ENCODE measurements at places on chromosomes 13 and 19.

DNA sequence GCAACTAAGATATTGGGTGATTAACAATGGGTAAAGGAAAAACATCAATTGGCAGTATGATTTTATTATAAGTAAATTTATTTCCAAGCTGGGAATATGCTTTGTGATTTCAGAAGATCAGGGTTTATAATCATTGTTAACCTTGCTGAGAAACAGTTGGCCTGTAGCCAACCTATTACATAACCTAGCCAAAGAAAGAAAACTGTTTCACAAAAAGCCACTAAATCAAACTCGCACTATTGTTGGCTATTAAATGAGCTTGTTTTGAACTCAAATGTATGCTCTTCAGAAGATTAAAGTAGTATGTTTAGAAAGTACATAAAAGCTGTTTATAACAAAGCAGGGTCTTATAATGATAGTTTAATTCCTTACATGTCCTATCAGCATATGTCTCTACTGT lies 151.7 kb downstream of the LHFPL6 start:
- DNase-seq = no peak

DNA sequence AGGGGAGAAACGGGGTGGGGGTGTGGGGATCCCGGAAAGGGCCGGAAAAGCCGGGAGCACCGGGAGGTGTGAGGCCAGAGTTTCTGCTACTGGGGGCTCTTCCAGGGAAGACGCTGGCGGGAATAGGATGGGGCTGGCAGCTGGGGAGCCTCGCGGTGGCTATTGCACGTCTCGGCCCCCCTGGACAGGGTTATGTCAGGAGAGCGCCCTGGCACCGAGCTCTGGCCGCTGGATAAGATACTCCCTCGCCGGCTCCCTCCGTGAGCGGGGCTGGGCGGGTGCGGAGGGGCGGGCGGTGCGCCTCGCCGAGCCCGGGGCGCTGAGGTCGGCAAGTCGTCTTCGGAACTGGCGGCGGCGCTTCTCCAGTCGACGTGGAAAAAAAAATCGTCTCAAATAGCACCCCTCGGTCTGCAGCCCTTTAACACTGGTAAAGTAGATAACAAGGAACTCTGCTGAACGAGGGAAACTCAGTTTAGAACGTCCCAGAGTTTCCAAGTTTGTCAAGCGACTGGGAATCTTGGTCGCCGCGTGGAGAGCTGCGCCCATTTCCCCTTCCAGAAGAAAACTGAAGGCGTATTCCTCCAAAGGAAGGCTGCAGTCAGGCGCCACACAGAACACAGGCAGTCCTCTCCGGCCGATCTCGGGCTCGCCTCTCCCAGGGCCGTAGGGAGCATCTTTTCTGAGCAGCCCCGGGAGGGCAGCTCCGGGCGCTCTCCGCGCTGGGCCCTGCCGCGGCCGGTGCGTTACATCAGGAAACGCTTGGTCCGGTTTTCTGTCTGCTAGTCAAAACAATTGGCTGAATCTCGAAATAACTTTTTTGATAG lies 115.1 kb downstream of the KCNRG start:
- DNase-seq = no peak

DNA sequence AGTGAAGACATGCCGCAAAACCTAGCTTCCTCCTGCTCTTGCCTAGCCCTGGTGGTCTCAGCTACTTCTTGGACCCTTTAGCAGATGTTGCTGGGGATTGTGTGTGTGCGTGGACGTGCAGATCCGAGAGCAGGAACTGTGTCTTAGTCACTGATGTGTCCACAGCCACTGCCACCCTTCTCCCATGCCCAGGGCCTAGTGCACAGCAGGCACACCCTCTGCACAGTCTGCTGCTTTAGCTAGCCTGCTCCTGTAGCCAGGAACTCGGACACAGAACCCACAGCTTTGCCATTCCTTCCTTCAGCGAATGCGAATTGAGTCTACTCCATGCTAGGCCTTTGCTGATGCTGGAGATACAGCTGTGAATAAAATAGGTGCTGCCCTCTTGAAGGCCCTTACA lies 2.3 kb downstream of the CLPTM1 start:
- no peak for DNase-seq

- no peak for DNase-seq
Observed at GRCh38 chr19:10552510-10553053, 8.9 kb downstream of the ATG4D start.

- no peak for DNase-seq
Observed at GRCh38 chr19:42081584-42082203, 5.7 kb downstream of the ZNF574 start.

DNA sequence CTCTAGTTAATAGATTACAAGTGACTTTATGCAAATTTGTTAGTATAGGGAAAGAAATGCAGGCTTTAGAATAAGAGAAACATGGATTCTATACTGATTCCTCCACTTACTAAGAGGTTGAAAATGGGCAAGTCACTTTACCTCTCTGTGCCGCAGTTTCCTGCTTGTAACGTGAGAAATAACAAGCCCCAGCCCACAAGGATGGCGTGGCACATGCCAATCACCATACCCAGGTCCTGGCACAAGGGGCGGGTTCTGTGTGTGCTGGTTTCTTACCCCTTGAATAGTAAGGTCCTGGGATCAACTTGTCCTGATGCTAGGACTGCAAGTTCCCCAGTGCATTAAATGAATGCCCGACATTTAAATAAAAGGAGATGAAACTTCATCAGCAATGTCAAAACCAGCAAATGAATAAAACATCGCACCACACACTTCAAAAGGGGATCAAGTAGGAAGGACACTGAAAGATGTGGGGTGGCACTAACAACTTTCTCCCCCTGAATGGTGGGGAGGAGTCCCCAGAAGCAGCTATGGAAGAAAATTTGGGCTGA lies 7.9 kb upstream of the SIGLEC9 start:
- DNase-seq = no peak

- DNase-seq = peak; percentile 88
Observed at GRCh38 chr13:99432609-99433542, 68.4 kb upstream of the TM9SF2 start.

GRCh38 chr19:2645826-2646225 lies 56.7 kb downstream of the GNG7 start:
- DNase-seq = no peak

DNA sequence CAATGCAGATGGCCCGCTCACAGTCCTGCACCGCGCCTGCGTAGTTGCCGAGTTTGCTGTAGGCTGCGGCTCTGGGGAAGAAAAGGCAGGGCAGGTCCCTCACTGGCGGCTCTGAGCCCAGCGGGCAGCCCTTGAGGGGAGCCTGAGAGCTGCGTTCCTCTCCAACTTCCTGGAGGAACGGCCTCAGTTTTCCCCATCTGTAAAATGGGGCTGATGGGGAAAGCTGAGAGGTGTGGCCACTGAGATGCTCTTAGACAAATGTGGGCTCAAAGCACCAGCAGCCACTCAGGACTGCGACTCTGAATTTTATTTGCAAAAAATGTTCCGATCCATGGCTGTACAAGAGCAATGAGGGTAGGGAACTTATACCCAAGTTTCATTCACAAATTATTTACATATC lies 19.4 kb downstream of the SGTA start:
- DNase-seq = no peak

DNA sequence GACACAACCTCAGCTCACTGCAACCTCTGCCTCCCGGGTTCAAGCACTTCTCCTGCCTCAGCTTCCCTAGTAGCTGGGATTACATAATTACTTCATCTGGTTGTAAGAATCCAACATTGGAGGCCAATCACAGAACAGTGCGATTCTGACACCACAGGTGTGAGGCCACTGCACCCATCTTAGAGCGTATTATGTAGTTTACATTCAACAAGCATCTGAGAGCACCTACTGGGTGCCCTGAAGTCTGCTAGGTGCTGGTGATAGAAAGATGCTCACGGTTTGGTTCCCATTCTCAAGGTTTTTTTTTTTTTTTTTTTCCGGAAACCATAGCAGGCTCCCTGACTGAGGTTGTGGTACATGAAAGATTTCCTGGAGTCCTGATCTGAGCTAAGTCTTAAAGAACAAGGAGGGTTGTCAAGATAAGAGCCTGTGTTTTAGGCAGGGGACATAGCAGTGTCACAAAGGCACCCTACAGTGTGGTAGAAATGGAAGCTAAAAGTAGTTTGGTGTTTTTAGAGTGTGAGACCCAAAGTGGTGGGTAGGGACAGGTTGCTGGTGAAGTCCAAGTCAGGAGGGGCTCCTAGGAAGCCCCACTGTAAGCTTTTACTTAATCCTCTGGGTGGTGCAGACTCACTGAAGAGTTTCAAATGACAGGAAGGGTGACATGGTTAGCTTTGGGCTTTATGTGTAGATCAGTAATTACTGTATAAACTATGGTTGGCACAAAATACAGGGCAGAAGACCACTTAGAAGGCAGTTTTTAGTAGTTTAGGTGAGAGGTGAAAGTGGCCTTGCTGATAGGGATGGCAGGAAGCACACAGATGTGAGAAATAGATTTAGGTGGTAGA lies 15.2 kb downstream of the SAE1 start:
- DNase-seq = no peak

- DNase-seq = peak; percentile 0
Observed at GRCh38 chr13:78241278-78241919, 322.8 kb upstream of the EDNRB start.

DNA sequence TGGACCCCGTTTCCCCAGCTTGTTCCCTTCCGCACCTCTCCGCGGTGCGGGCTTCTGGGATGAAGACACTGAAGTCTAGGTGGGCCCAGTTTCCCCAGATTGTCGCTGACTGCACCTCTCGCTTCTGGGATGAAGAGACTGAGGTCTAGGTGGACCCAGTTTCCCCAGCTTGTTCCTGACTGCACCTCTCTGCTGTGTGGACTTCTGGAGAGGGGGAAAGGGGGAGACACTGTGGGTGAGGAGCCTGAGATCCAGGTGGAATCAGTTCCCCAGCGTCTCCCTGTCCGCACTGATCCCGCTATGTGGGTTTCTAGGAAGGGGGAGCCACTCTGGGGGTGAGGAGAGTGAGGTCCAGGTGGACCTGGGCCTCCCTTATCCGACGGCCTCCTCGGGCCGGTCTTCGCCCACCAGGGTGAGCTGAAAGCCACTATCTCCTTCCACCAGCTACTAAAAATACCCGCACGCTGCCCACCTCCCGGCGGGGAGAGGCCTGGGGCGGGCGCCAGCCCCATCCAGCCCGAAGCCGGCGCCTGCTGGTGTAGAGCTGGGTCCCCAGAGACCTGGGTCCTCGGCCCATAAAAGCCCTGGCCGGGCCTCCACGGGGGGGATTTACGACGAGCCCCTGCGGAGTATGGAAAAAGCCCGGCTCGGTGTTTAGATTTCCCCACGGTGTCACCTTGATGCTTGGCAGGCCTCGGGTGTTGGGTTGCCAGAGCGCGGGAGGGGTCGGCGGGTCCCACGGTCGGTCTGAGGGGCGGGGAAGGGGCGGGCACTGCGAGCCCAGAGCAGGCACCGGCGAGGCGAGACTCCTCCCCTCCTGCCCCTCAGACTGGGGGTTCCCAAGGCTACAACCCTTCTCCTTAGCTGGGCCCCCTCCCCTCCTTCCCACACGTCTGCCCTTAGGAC lies 10.6 kb downstream of the FUT6 start:
- DNase-seq = no peak

- DNase-seq = no peak
Observed at GRCh38 chr13:45921162-45921736, 69.7 kb upstream of the SIAH3 start.

DNA sequence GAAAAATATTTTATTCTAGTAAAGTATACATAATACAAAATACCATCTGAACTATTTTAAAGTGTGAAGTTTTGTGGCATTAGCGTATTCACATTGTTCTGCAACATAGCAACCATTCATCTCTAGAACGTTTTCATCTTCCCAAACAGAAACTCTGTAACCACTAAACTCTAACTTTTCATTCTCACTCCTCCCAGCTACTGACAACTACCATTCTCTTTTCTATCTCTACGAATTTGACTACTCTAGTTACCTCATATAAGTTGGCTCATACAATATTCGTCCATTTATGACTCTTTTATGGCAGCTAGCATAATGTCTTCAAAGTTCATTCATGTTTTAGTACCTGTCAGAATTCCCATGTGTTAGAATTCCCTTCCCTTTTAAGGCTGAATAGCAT lies 150.5 kb upstream of the MIR17HG start:
- DNase-seq = no peak

GRCh38 chr19:35816262-35816661 lies 3.6 kb upstream of the PRODH2 start:
- DNase-seq = no peak

DNA sequence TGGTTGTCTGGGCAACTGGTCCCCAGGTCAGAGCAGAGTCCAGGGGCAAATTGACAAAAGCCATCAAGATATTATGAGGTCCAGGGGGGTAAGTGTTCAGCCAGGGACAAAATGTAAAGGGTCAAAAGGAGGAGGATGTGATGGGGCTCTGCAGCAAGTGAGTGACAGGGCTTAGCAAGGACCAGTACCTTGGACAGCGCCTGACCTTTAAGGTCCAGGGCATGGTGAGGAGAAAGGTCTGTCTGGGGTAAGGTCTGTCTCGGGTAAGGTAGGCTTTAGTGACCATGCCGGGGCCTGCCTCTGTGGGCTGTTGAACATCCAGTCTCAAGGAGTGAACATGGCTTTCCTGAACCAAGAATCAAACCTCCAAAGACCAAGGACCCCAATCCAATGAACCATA lies 6.3 kb upstream of the ZNF358 start:
- DNase-seq = no peak

GRCh38 chr13:33138441-33138840 lies 122.2 kb downstream of the KL start:
- DNase-seq = no peak

GRCh38 chr19:8208922-8209461 lies at the start of gene CERS4:
TSS of gene CERS4 (plus strand) at chr19:8209370. CDS start at chr19:8251077, 41,707 bp downstream.
- DNase-seq = no peak

DNA sequence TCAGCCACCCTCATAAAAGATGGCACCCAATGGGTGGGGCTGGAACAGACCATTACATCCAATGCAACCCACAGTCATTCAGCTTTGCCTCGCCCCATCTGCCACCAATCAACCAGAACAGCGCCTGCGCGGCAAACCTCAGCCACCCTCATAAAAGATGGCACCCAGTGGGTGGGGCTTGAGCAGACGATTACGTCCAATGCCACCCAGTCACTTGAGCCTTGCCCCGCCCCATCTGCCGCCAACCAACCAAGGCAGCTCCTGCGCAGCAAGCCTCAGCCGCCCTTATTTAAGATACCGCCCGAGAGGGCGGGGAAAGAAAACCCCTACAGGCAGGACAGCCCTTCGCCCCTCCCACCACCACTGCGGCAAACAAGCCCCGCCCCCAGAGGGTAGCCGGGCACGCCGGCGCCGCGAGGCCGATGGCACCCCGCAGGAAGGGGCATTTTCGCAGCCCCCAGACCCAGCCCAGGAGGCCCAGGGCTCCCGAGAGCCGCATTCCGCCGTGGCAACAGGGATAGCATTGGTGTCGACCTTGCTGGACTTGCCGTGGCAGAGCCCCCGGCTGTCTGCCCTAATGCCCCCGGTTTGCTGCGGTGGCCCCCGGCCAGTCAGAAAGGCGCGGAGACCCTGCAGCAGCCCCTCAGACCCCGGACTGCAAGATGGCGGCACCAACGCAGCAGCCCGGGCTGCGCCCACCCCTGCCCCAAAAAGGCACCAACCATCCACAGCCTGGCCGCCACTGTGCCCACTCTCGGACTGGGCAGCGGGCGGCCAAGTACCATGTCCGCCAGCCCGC lies 675 bp downstream of the PEG3 start:
- DNase-seq = no peak
